ENCODE measurements at places on chromosomes 11 and 22.

- no peak for DNase-seq
Observed at GRCh38 chr11:65366340-65366773, 11.8 kb downstream of the TIGD3 start.

GRCh38 chr11:7077101-7077500 lies 11.7 kb upstream of the RBMXL2 start:
- no peak for DNase-seq

GRCh38 chr22:47307326-47307725 lies 544.9 kb downstream of the TBC1D22A start:
- peak; percentile 0 for DNase-seq

DNA sequence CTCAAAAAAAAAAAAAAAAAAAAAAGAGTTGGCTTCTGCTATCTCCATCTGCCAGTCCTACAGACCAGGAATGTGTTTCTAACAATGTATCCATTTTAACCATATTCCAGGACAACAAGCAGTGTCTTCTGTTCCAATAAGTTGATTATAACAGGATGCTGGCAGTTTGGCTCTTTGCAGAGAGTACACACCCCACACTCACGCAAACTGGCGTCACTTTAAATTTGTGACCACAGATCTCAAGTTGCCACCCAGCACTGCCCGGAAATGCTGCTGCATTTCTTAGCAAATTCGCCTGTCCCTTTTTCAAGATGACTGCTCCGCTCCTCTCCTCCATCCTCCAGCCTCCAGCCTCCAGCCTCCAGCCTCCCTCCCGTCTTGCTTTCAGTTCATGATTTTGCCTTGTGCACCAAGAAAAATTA lies 44.3 kb downstream of the SCGB1A1 start:
- DNase-seq = no peak

DNA sequence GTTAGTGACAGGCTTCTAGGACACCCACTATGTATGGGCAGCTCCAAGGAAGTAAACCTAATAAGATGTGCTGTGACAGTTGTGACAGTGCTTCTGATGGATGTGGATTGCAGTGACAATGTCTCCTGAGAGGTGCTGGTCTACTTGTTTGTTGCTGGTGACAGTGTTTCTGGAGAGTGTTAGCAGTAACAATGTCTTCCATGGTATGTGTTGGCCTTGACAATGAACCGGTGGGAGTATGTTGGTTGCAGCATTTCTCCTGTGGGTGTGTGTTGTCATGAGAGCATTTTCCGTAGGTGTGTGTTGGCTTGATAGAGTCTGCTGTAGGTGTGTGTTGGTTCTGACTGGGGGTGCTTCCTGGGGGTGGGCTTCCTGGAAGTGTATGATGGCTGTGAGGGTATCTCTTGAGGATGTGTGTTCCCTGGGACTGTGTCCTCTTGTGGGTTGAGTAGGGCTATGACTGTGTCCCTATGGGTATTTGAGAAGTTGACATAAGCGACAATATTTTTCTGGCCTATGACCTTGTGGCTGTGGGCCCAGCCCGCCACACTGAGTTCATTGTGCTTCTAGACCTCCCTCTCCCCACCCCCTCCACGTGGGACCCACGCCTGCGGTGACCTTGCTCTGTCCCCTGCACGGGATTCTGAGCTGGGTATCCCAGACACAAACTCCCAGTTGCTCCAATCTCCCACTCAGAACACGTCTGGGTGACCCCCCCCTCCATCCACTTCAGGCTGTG lies 1.2 kb downstream of the DCHS1 start:
- DNase-seq = no peak

DNA sequence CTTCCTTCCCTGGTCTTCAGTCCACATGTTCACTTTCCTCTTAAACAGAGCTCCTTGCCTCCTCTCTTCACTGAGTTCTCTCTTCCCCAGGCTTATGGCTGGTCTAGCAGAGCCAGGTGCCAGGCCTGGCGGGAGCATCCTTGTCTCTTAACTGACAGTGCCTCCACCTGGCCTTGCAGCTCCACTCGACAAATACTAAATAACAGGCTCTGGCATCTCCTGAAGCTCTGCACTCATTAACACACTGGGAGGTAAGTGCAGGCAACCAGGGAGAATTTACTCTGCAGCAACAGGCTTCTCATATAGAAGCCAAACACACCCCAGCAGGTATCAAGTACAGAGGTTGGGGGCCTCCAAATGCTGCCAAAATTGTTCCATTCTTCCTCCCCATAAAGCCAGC lies 438.1 kb downstream of the SOX6 start:
- DNase-seq = no peak

- DNase-seq = no peak
Observed at GRCh38 chr11:20367313-20367948, 3.9 kb downstream of the HTATIP2 start.

- DNase-seq = no peak
Observed at GRCh38 chr22:46117206-46118199, 32.8 kb upstream of the PPARA start.

- no peak for DNase-seq
Observed at GRCh38 chr11:65459552-65459951, 37.0 kb downstream of the NEAT1 start.

Data from heart left ventricle (tissue), 16 donors.